ENCODE measurements at places on chromosomes 2 and 18. TPM values are rescaled to one million over a fixed set of nuclear protein-coding genes. Genes with fewer than 3 reads are reported as not detected.

Gene TFPI
- 135 TPM for total RNA-seq

DNA sequence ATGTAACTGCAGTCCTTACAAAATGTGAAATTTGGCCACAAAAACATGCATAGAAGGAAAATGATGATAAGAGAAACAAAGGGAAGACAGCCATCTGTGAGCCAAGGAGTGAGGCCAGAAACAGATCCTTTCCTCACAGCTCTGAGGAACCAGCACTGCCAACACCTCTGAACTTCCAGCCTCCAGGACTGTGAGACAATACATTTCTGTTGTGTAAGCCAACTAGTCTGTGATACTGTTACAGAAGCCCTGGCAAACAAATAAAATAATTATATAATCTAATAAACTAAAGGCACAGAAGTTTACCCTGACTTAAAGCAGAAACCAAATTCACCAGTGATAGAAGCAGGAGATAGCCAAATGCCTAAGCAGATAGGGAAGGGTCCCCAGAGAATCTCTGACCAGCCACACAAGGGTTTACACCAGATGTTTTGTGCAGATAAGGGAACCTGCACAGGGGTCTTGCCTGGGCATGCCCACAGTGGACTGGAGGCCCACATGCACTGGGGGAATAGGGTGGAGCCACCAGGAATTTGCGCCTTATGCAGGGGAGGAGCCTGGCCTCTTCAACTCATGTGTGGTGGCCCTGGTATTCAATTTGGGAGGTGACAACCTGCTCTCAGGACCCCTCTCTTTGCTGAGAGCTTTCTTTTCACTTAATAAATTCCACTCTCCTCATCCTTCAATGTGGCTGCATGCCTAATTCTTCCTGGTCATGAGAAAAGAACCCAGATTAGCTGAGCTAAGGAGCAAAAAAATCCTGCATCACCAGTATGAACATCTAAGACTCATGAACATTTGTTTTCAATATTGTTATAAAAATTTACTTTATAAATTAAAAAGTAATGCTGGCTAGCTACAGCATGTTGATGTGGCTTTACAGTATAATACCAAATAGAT lies 3.8 kb upstream of the GCC2 start:
- no peaks in the 10 kb centered on the region for H3K36me3 ChIP-seq
- no peak for DNase-seq
- H3K27me3 ChIP-seq: no peaks in the 10 kb centered on the region

DNA sequence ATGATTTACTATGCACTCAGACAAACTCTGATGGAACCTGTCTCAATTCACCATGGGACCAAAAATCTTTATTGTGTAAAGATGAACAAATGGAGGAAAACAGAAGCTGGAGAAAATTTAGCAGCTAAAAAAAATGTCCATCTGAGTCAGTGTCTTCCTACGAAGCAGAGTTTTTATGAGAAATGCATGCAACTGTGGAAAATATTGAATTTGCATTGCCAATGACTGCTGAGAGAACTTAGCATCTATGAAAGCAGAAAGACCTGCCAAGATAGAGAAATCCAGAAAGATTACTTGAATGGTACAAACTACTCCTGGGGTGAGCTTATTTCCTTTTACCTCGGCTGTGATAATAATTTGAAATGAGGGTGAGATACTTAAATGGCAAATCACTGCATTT lies 289.7 kb upstream of the GCFC2 start:
- H3K27ac ChIP-seq: no peak overlapping the region
- DNase-seq: no peak
- no peaks in the 10 kb centered on the region for H3K4me1 ChIP-seq
- no peaks in the 10 kb centered on the region for H3K27me3 ChIP-seq
- H3K4me3 ChIP-seq: no peak overlapping the region

GRCh38 chr2:47946593-47946992 lies 40.3 kb upstream of the FBXO11 start:
- no peaks in the 10 kb centered on the region for H3K36me3 ChIP-seq
- no peaks in the 10 kb centered on the region for H3K4me1 ChIP-seq
- H3K27ac ChIP-seq: no peak overlapping the region
- no peaks in the 10 kb centered on the region for H3K27me3 ChIP-seq
- DNase-seq: no peak

DNA sequence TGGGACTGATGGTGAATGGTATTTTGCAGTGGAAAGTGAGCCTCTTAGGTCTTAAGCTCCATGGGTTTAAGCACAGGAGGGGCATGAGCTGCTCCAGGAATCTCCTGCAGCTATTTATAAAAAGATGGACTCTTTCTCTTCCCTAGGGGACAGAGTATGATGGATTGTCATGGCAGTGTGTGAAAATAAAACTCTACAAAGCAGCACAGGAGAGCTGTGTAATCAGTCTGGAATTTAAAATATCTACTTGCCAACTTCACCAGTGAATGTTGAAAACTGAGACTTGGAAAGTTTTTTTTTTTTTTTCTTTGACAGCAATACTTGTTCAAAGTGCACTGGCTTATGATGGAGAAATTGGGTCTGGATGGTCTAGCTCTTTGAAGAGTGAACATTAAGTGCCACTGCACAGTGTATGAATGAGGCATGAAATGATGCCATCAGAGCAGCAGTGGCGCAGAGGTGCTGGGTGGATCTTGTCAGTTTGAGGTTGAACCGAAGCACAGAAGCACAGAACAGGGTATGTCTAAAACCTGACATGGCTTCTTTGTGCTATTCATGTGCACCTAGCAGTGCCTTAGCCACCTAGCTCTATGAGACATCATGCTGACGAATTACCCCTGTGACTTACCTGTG lies 245.4 kb downstream of the PTPRM start:
- no peak overlapping the region for H3K27ac ChIP-seq
- H3K4me3 ChIP-seq: no peak overlapping the region

- H3K36me3 ChIP-seq: no peaks in the 10 kb centered on the region
- H3K27me3 ChIP-seq: no peaks in the 10 kb centered on the region
- H3K27ac ChIP-seq: no peak overlapping the region
- DNase-seq: no peak
- H3K4me3 ChIP-seq: no peak overlapping the region
- H3K4me1 ChIP-seq: peaks cover 4% of the 10 kb centered on the region
These were observed 92.3 kb downstream of the STK39 start for GRCh38 chr2:168155046-168155445.

Gene TMEM163
- 1.2 TPM for total RNA-seq
